ENCODE measurements at places on chromosomes 2 and 18.

DNA sequence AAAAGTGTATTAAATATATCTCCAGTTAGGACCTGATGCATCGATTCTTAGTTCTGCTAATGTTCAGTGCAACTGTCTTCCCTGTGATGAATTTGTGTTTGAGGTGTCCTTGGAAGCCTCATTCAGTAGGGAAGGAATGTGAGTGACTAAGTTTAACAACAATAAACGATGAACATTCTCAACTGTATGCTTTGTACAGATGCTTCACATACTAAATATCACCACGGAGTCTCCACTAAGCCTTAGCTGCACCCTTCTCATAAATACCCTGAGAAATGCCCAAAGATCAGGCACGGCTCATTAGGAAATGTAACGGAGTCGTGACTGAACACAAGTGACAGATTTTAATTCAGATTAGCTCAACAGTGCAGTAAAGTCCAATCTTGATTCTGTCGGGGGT is 24.4 kb upstream of the AGFG1 start:
- DNase-seq: no peak

DNA sequence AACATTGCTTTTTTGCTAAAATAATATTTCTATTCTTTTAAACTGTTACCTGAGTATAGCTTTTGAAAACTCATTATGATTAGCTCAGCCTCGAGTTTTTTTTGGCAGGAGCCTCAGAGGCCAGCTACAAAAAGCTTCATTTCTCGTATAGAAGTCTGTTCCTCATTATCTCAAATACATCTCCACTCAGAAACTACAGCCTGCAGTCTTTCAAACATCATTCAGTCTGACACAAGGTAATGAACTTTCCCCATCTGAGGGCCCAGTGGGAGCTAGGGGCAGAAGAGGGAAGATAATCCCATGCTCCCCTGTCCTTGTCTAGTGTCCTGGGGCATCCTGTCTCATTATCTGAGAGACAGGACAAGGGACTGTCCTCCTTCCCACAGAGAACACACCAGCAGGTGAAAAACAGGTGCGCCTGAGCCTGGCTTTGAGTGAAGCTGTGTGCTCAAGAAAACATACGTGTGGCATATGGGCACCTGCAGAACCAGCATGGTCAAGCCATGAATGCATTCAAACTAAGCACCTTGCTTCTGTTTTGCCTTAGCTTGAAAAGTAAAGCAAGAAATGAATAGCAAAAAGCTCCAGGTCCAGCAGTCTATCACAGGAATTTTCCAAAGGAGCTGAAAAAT is 247.5 kb downstream of the MREG start:
- no peak for DNase-seq

DNA sequence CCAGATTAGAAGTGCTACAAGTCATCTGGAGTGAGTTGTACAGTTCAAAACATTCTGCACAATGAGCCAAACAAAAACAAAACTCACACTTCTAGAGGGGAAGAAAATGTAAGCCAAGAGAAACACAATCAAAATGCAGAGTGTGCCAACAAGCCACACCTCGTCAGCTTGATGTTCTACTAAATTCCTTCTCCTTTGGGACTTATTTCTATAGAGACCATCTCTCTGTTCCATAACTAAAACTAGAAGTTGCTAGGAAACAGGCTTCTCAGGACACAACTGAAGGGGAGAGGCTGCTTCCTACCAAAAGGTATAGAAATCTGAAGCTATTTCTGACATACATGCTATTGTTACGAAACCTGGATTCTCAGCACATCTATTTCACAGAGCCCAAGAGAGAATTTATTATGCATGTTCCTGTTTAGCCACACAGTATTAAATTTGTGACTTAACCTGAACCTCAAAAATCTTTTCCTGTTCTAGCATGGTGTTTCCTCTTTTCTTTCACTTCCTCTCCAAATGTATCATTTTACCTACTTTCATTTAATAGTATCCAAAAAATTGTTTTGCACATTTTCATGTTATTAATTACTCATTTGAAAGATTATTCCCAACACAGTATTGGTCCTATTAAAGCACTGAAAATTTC is 211.4 kb upstream of the CCDC150 start:
- DNase-seq: no peak

DNA sequence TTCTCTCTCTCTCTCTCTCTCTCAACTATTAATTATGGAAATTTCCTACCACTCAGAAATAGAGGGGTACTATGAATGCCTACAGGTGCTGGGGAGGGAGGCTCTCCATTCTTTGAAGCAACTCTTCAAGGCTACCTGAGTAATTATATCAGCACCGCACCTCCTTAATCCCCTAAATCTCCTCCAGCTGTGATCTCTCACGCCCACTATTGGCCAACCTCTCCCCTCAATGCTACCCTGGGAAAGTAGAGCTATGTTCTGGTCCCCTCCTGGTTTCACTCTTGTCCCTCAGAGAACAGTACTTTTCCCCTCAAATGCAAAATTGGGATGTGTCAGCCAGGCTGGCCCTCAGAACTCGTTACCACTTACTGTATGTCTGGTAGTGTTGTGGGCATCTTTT is 1.6 kb downstream of the MOCOS start:
- no peak for DNase-seq

DNA sequence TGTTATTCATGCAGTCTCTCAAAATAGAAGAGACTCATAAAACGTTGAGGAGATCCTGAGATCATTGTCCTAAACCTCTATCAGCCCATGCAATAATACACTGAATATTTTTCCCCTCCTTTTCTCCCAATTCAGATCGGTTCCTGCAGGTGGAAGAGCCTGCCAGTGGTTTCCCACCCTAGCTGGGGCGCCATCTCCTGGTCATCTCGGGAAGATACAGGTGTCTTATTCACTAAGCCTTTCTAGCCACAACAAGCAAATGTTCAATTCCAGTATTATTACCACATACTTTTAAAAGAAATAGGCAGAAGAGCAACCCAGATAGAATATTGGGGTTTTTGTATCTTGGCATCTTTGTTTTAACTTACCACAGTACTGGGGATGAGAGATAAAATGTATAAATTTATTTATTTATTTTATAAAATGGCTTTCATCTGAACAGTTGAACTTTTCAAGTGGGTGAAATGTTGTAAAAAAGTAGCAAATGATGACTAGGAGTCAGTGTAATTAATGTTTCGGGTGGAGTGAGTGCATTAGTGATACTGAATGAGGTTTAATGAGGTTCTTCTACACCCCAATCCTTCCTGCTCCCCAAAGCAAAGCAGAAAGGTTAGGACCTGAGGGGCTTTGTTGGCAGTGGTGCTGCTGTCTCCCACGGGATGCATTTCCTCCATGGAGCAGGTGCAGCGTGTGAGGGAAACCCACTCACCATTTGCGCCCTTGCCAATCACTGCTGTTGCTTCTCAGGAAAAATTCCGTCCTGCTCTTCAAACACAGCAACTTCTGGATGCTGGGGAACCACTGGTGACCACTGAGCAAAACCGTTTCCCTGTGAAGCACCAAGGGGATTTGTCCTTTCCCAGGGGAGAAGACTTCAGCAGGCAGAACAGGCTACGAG is 147.1 kb upstream of the FHL2 start:
- DNase-seq: peak; percentile 78

DNA sequence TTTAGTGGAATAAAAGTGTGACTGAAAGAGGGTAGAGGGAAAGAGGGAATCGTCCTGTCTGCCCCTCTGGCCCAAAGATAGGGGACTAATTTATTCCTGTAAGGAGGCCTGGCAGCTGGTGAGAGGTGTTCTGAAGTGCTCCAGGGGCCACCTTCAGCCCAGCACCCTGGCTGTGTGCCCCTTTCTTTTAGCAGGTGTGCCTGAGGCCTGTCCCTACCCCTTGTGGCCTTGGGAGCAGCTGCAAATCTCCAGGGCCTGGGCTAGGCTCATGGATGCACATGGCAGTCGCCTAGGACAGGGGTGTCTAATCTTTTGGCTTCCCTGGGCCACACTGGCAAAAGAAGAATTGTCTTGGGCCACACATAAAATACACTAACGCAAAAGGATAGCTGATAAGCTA is 37.3 kb downstream of the FHOD3 start:
- no peak for DNase-seq

DNA sequence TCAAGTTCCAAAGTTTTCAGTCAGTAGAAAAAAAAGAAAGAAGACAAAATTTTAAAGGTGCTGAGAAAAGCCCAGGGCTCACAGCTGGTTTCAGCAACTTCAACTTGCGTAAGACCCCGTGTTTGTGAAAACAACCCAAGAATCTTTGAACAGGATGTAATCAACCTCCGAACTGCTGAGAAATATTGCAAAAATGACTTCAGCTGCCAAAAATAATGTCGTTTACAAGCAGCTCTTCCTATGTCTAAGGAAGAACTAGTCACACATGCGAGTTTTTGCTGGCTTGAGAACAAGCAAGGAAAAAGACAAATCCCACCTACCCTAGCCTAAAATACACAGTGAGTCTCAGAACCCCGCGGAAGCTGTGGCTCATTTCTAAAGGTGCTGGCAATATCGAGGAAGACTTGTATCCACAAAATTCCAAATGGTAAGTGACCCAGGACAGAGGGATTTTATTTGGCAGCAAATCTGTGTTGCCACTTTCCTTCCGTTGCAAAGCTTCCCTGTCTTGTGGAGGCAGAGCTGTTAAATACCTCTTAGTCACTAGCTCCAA is 59.8 kb upstream of the SLC8A1 start:
- DNase-seq: peak; percentile 19

- DNase-seq: no peak
Measured at GRCh38 chr18:64055019-64055418, 85.1 kb downstream of the SERPINB8 start.

GRCh38 chr2:8437228-8437948 is 244.5 kb upstream of the ID2 start:
- DNase-seq: no peak

DNA sequence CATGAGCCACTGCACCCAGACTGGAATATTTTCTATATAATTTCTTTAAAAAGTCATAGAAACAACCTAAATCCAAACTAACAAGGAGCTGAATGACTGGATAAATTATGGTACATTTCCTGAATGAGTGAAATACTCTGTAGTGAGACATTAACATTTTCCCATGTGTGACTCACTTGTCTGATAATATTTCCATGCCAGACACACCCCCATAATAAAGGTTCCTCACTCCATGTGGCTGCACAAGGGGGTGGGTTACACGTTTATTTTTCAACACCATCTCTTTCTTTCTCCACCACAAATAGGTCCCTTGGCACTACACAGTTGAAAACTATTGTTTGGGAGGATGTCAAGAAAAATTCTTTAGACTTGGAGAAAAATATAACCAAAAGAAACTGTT is 266.3 kb upstream of the LYPD1 start:
- DNase-seq: no peak

- DNase-seq: no peak
Measured at GRCh38 chr2:37771600-37772088, 100.2 kb upstream of the CDC42EP3 start.

DNA sequence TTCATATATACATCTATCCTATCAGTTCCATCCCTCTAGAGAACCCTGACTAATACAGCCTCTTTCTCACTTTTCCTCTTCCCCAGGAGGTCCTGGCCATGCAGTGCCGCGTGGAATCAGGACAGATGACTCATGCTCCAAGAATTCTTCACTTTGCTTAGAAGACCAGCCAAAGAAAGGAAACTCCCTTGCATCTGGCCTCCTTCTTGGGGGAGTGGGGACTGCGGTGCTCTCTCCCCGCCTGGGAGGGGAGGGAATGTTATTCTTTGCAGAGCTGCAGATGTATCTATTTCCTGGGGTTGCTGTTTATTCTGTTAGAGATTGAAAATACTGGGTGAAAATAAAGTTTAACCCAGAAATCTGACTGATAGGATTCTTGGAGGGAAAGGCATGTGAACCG is 111.5 kb upstream of the SH3BP4 start:
- DNase-seq: peak; percentile 74

- no peak for DNase-seq
Measured at GRCh38 chr18:35345460-35345921, 1.3 kb upstream of the ZNF24 start.

- DNase-seq: peak; percentile 67
Measured at GRCh38 chr2:75277111-75277510, 77.8 kb upstream of the TACR1 start.

GRCh38 chr2:7407906-7408680 is 490.9 kb downstream of the RNF144A start:
- DNase-seq: no peak

GRCh38 chr2:85545780-85546240 is 6.8 kb downstream of the MAT2A start:
- DNase-seq: no peak
